ENCODE measurements at places on chromosomes 4 and X.
A peak's percentile ranks its signal among the peaks of the same experiment; 100 is the strongest.

GRCh38 chrX:134251241-134251640 lies 14.3 kb downstream of the CCDC160 start:
- DNase-seq: no peak

DNA sequence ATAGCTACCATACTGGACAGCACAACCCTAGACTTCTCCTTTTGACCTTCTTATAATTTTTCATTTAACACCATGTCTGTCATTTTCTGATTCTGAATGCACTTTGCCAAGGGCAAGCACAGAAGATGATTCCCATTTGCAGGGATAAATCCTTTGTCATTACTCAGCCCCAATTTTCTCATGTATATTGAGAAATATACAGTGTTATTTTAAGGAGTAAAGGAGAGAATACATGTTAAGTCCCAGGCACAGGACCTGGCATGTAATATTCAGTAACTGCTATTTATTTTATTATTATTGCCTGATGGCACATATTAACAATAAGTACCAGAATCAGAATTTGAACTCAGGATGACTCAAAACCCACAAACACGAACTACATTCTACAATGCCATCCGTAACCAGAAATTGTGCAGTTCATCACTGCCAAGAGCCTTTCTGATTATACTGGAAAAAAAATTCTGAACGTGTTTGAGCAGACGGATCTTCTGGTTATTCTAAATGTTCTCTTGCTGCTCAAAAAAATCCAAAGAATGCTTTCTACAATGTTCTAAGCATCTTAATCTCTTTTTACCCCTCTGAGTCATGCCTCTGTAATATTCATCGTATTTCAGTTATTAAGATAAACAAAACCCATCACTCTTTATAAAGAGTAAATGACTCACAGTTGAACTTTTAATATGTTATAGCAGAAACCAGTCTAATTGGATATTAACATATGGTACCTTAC lies 170.0 kb downstream of the MID1 start:
- no peak for DNase-seq

DNA sequence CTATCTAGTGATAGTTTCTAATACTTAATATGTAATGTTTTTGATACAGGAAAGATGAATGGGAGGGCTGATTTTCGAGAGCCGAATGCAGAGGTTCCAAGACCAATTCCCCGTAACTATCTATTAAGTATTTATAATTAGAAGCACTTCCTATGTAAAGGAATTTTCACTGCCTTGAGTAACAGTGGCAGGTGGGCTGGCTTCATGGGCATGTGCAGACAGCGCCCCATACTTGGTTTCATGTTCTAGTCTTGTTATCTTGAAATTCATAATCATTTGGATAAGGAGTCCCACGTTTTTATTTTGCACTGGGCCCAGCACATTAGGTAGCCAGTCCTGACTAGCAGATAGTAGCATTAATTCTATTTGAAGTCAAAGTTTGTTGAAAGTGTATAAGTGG lies 1.7 kb downstream of the OCIAD1 start:
- no peak for DNase-seq

GRCh38 chr4:10003666-10004065 lies 17.6 kb downstream of the SLC2A9 start:
- no peak for DNase-seq

DNA sequence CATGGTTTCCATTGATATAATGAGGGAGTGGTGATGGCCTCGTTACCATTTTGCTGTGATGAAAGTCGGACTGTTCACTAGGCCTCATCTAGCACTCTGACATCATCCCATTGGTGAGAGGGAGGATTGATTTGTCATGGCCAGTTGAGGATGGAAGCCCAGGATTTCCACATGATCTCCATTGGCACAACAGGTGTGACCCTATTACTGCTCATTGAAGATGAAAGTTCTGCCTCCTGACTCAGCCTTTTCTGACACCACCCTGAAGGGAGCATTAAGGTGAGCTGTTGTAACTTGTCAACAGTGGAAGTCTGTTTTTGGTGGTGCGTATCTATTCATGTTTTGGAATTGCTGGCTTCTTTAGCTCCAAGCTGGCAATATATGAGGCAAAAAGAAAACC lies 144.2 kb downstream of the PABPC4L start:
- DNase-seq: no peak

DNA sequence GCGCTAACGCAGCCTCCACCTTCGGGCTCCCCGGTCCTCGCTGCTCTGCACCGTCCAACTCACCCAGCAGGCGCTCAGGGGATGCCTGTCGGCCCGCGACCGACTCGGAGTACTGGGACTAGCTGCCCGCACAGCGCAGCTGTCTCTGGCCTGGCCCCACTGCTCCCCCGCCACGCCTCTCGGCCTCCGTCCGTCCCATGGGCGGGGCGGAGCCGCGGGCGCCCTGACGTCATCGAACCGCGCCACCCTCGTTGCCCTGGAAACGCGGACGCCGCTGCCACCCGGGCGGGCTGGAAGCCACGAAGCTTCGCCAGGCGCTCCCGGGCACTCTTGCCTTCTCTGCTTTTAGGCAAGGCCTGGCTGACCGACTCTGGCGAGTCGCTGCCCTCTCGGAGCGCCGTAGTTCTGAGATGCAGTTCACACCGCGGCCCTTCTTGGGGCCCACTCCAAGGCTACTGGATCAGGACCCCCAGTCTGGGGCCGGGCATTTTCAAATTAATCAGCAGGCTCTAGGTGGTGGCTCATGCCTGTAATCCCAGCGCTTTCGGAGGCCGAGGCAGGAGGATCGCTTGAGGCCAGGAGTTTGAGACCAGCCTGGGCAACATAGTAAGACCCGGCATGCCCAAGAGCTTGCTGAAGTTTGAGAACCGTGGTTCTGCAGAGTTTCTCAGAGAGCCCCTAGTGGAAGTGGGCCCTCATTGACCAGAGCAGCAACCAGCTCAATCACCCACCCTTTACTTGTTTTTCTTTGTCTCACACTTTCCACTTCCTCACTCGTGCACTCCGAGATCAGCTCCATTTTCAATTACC lies 12.0 kb downstream of the ACOX3 start:
- DNase-seq: peak; percentile 60
